Vagina (tissue), 2 donors: ENCODE measurements at places on chromosomes 7 and 10. TPM values are rescaled to one million over a fixed set of nuclear protein-coding genes. Genes with fewer than 3 reads are reported as not detected.
A peak's percentile ranks its signal among the peaks of the same experiment; 100 is the strongest.

Gene WIPF3
- 0.25 TPM for total RNA-seq

Gene GOLGA7B
- total RNA-seq: 2.5 TPM

Gene ZNRF2
- total RNA-seq: 21.9 TPM

Gene PRKAR2B
- total RNA-seq: 16.5 TPM

Gene HIP1
- 17.7 TPM for total RNA-seq

Gene SOSTDC1
- 5.9 TPM for total RNA-seq

Gene BTBD16
- not detected for total RNA-seq

Gene CDK13
- total RNA-seq: 87.4 TPM

DNA sequence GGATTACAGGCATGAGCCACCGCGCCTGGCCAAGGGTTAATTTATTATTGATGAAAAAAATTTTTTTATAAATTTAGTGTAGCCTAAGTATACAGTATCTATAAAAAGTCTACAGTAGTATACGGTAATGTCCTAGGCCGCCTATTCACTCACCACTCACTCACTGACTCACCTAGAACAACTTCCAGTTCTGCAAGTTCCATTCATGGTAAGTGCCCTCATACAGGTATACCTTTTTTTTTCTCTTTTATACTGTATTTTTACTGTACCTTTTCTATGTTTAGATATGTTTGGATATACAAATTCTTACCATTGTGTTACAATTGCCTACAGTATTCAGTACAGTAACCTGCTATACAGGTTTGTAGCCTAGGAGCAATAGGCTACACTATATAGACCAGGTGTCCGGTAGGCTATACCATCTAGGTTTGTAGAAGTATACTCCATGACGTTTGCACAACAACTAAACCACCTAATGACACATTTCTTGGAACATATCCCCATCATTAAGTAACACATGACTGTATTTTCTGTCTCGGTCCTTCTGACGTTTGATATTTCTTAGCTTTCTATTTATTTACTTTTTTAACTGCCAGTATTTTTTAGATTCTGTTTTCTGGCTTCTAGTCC lies 23.4 kb downstream of the IRF5 start:
- DNase-seq: no peak

- no peak for DNase-seq
Observed at GRCh38 chr10:34811968-34812514, 3.1 kb downstream of the PARD3 start.

GRCh38 chr10:72509206-72509799 lies 116.6 kb downstream of the MICU1 start:
- DNase-seq: no peak

- DNase-seq: no peak
Observed at GRCh38 chr10:29064680-29065079, 224.2 kb upstream of the LYZL1 start.

DNA sequence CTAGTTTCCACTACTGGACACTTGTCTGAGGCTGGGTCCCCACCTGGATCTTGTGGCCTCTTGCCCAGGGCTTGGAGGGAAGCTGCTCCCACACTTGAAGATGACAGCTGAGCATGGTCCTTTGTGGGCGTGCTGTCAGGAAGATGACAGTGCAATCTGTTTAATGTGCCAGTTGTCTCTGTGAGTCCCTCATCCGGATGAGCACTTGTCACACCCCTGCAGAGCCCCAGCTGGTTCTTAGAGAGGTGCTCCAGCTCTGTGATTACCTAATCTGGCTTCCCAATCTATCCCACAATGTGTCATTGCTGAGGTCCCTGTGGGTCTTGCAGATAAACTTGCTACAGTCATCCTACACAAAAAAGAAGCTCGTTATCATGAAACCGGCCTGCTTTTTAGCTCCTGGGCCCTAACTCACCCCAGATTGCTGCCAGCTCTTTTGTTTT lies 34.8 kb upstream of the CCSER2 start:
- no peak for DNase-seq

DNA sequence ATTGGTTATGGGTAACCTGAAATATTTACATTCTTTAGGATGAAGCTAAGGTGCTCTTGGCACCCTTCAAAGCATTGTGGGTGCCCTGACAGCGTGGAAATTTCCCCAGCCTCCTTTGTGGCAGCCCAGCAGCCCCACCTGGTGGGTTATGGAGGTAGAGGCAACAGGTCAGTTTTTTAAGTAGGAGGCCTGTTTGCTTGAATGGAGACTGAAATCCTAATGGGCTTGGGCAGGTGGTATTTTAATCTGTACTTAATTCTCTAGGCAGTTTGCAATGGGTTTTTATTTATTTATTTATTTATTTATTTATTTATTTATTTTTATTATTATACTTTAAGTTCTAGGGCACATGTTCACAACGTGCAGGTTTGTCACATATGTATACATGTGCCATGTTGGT lies 139.4 kb downstream of the EPC1 start:
- no peak for DNase-seq

GRCh38 chr10:98097175-98097574 lies 37.3 kb upstream of the R3HCC1L start:
- DNase-seq: peak; percentile 70

DNA sequence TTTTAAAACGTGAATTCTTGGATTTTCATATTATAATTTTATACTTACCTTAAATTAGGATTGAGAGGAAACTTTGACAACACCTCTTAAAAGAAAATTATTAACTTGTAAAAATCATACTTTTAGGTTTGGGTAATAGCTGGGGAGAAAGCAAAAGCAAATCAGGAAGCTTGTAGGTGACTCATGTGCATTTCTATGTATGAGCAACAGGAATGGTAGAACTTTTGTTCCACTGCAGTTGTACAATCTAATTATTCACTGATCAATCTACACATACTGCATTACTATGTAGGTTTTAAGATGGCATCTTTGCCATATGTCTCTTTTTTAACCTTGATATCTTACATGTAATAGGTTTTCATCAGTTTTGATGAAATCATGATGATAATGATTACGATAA lies 223.2 kb downstream of the PRKG1 start:
- no peak for DNase-seq

GRCh38 chr7:146875237-146875785 lies 758.7 kb downstream of the CNTNAP2 start:
- no peak for DNase-seq

GRCh38 chr7:6232116-6232515 lies 40.3 kb downstream of the CYTH3 start:
- DNase-seq: no peak

DNA sequence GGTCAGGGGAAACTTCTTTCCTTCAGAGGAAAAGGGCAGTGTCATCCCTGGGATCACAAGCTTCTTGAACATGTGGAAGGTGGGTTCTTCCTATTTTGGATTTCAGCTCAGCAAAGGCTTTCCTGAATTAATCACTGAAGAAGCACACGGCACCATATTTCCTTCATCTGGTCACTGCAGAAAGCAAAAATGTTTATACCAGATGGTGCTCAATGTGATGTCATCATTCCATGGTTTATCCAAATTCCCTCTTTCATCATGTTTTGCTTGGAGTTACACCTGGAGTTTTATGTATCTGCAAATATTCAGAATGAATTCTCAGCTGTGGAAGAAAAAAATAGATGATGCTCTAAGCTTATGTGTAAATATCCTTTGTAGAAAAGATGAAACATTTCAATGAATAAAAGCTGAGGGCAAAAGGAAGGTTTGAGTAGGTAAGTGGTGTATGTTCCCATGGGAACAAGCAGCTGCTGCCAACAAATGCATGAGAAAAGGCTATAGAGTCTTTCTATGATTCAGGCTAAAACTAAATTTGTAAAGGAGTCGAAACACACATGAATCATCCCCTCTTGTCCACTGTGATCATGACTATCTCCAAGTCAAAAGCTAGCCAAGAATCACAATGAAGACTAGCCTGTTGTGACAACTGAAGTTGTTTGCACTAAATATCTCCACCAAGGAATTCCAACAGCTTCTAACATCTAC lies 26.9 kb upstream of the BPGM start:
- no peak for DNase-seq

- DNase-seq: no peak
Observed at GRCh38 chr10:35412003-35412723, 75.9 kb downstream of the CCNY start.

DNA sequence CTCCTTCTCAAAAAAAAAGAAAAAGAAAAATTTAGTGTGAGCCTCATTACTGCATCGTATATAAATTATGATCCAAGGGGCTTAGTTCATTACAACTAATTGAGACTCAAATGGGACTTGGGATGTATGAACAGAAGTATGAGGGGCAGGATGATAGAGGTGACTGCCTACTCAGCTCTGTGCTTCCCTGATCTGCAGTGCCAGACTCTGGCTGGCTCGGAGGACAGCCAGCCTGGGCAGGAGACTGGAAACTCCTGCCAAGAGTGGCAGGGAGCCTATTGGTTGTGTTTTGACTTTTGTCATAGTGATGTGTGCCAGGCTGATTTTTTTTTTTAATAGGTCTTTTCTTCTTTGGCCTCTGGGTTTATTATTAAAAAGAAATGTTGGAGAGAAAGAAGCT lies 73.8 kb upstream of the GTF2IRD1 start:
- no peak for DNase-seq

DNA sequence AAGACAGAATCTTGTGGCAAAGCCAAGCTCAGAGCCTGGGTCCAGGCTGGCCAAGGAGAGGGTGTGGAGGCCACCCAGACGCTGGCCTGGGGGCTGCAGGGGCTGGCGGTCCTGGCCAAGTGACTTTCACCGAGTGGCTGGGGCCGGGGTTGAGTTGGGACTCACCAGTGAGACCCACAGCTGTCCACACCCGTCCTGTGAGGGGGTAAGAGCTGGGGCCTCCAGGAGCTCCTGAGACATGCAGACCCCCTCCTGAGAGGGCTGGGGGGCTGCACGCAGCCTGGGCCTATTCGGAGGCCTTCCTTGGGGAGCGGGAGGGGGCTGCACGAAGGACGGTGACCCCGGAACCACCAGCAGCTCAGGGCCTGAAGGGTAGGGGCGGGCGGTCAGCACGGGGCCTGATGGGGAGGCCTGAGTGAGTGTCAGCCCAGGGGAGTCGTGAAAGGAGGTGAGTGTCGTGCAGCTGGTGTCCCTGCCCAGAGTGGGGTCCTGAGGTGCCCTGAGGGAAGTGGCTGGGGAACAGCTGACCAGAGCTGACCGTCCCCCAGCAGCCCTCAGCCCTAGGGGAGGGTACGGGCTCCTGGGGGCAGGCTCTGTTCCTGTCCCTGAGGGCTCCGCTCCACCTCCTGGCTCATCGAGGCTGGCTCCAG lies 100.9 kb downstream of the FOXL3 start:
- no peak for DNase-seq

- no peak for DNase-seq
Observed at GRCh38 chr10:104639590-104640338, 1.3 kb upstream of the SORCS3 start.
